ENCODE measurements at places on chromosomes 12 and 14.
A peak's percentile ranks its signal among the peaks of the same experiment; 100 is the strongest.

- peak; percentile 64 for DNase-seq
Observed at GRCh38 chr14:68939893-68940613, 39.0 kb downstream of the ACTN1 start.

GRCh38 chr14:70237710-70238109, 49.0 kb upstream of the SLC8A3 start:
- DNase-seq: no peak

- DNase-seq: no peak
Observed at GRCh38 chr12:30515351-30515750, 180.3 kb downstream of the IPO8 start.

DNA sequence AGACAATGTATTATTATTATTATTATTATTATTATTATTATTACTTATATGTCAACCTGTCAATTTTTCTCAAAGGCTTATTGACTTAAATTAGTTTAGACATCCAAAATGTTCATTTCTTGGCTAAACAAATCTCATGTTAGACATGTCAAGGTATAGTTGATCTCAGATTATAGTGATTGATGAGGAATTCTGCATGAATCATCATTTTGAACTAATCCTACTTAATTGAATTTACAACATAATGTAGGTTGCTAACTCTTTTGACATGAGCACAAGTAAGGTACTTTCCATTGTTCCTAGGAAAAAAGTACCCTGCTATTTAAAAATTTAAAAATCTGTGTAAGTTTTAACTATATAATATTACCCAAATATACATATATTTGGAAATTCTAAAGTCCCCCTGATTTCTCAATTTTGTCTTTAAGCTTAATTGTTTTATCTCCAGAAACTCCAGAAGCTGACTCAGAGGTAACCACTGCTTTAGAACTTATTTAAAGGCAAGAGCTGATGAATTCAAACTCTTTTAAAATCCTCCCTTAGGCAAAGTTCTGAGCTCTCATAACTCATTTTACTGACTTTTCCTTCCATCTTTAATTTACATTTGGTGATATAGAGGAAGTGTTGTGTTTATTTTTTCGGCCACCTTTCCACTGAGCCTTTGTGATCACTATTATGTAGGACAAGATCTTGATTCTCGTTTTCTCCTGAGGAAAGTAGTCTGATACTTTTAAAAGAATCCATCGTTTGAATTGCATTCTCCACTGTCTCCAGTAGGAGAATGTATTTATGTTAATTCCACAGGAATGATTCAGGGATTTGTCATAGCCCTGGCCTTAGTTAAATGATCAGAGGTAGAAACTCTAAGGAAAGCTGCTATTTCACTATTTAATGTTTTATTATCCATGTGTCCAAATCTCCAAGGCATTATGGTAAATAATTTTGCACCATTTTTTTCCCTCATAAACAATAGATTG, 1304.5 kb downstream of the AACS start:
- no peak for DNase-seq

DNA sequence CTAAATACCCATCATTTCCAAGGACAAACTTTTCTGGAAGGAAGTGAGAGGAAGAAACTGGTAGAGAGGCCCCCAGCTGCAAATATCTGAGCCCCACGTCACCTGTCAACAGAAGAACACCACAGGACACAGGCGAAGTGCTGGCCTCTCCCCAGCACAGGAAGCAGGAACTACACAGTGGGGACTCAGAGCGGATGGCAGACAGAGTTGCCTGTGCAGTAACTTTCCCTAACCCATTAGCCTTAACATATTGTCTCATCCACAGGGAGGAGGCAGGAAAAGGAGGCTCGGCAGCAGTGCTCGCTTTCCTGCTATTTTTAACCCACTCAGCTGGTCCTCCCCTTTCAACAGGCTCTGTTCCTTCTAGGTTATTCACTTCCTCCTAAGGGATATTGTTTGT, 111.5 kb upstream of the TMPO start:
- DNase-seq: no peak

DNA sequence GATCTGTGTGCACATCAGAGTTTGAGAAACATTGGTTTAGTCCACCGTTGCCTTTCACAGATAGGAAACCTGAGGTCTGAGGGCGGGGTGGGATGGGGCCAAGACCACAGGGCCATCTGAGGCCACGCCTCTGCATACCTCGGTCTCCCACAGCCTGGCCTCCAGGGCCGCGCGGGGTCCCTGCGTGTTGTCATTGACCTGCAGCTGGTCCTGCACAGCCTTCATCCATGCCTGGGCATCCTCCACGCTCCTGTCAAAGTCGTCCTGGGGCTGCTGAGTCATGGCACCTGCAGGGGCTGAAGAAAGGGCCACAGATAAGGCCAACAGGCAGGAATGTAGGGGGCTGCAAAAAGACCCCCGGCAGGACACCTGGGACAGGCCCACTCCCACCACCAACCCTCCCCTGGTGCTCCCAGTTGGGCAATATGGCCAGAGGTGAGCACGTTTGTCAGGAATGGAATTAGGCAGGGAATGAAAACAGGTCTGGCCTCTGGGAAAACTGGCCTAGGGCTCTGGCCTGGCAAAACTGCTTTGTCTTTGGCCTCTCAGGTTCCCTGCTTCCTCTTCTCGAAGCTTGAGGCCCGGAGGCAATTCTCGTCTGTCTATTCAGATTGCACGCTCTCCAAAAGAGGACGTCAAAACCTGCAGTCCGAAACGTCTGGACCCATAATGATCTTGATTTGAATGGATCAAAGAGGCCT, 40.8 kb downstream of the SYNE3 start:
- DNase-seq: no peak

DNA sequence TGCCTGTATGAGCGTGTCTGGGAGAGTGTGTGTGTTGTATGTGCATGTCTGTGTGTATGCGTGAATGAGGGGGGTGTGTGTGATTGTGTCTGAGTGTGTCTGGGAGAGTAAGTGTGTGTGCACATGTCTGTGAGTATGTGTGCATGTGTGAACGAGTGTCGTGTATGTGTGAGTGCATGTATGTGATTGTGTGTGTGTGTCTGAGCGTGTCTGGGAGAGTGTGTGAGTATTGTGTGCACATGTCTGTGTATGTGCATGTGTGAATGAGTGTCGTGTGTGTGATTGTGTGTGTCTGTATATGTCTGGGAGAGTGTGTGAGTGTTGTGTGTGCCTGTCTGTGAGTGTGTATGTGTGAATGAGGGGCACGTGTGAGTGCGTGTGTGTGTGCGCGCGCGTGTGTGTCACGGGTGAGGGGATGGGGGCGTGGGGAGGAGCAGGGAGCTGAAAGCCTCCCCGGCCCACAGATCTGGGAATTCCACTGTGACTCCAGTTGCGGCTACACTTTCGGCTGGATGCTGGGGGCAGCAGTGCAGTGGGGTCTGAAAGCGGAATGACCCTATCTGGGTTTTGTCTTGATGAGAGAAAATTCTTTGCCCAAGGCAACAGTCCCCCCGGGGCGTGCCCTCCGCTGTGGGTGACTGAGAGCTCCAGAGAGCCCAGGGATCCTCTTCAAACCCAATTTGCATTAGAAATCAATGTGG, 138.1 kb upstream of the MED13L start:
- no peak for DNase-seq

DNA sequence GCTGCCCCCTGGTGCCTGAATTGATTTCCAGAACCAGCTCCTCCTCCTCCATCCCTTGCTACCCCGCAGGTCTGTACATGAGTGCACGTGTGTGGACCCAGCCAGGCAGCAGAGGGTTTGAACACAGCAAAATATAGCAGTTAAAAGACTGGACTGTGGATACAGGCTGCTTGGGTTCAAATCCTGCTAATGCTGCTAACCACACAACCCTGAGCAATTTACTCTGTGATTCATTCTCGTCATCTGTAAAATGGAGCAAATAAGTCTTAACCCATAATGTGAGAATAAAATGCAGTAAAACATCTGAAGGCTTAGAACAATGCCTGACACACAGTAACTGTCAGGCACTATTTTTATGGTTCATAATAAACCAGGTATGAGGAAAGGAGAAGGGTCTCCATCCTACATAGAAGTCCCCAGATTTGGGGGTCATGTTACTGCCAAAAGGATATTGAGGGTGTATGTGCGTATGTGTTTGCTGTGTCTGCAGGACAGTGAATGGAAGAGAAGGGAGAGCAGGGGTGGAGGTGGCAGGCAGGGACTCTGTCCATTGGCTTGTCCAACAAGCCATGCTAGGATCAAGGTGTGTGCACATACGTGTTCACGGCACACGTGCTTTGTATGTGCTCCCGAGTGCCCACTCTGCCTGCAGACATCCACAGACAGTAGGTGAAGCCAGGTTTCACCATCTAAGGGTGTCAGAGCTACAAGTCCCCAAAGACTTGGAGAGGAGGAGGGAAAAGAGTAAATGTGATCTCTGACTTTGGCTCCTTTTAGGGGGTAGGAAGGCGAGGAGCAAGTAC, 1.5 kb upstream of the STAT6 start:
- DNase-seq: peak; percentile 82

- no peak for DNase-seq
Observed at GRCh38 chr12:76006028-76006925, 25.3 kb downstream of the PHLDA1 start.

- DNase-seq: no peak
Observed at GRCh38 chr12:89544681-89545184, 18.9 kb upstream of the POC1B start.

DNA sequence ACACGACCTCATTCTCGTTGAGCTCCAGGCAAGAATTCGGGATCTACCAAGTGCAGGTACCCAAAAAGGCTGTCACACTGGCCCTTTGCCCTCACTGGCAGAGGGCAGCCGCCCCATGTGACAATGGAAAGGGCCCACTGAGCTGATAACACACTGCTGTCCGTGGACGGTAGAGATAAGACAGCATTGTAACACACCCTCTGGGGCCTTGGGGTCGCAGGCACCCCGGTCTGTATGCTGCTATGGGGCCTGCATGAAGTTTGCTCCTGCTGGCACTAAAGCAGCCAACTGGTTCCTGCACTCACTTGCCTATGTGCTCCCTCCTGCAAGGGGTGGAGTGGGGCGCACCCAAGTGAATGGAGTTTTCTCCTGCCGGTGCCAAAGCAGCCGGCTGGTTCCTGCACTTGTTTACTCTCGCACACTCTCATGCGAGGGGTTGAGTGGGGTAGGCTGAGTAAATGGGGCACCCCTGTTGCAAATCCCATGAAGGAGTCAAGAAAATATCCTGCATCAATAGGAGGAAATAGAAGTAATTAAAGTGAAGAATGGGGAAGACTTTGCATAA, 477.9 kb downstream of the ATP23 start:
- DNase-seq: no peak

- DNase-seq: no peak
Observed at GRCh38 chr14:91329486-91330014, 85.0 kb upstream of the GPR68 start.

GRCh38 chr12:116244001-116244400, 33.5 kb downstream of the MED13L start:
- no peak for DNase-seq

GRCh38 chr12:111313833-111314259, 55.0 kb downstream of the PHETA1 start:
- peak; percentile 19 for DNase-seq

DNA sequence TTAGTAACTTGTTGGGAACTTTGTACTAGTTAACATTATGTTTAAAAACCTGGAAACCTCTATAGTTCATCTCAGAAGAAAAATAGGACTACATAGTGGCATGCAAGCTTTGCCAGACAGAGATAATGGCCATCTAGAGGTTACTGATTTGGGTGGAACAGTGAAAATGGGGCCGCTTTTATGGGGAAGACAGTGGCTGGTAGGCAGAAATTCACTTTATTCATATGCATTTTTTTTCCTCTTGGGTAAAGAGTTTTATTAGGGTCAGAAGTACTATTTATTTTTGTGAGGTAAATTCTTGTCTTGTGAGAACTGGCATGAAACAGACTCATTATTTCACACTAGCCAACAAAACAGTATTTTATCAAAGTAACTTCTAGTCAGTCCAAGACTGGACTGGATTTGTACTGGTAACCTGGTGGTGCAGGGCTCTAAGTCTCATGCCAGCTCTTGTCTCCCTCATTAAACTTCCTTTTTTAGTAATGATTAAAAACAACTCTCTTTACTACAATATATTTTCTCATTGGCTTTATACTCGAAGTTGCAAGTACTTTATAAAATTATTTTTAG, 345.8 kb downstream of the RAD51B start:
- no peak for DNase-seq

- DNase-seq: no peak
Observed at GRCh38 chr12:122491991-122492390, 8.7 kb downstream of the ZCCHC8 start.

DNA sequence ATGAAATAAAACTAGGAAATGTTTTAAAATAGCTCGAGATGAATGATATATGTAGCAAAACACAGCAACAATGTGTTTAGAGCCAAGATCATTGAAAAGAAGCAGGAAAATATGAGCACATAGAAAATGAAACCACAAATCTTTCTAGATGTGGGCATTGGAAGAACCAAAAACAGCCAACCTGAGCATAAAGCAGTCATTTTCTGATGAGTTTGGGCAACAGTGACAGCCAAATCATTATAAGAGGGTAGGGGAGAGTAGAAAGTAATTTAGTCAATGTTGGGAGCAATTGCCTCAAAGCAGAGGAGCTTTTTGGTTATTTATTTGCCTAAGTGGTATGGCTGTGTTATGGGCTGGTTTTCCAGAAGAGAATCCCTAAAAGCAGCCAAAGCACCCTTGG, 8.8 kb upstream of the BICDL1 start:
- no peak for DNase-seq

DNA sequence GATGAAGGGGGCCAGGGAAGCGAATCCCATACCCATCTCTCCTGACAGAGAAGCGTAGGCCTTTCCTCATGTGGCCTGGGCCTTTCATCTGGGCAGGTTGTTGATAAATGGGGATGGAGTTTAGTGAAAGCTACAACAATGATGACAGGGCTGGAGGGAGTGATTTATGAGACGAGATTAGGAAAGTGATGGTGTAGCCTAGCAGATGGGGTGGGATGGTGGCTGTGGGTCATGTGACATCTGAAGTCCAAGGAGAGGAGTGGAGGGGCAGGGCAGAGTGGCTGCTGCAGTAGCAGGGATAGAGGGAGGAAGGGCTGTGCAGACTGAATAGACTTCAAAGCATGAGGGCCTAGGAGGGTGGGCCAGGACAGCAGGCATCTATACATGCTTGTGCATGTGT, 85.5 kb downstream of the ADCK1 start:
- DNase-seq: no peak

GRCh38 chr12:129496226-129496625, 407.6 kb downstream of the TMEM132D start:
- no peak for DNase-seq

DNA sequence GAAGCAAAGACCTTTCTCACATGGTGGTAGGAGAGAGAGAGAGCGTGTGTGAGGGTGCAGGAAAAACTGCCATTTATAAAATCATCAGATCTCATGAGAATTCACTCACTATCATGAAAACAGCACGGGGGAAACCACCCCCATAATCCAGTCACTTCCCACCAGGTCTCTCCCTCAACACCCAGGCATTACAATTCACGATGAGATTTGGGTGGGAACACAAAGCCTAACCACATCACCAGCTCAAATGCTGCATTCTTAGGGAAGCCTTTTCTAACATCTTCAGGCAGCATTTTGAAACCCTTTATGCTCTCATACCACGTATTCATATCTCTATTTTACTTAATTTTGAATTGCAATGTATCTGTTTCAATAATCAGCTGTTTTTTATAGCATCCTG, 165.9 kb downstream of the TMTC3 start:
- no peak for DNase-seq

- no peak for DNase-seq
Observed at GRCh38 chr14:64038841-64039542, 186.2 kb downstream of the SYNE2 start.

Data from amniotic stem cell (primary cell).